Stimulated activated CD4-positive, alpha-beta T cell treated with anti-CD3 and anti-CD28 coated beads, Interleukin-1b, Interleukin-23, amount 100 ng/mL, for 24 hours (primary cell): ENCODE measurements at places on chromosomes 12 and 14.
A peak's percentile ranks its signal among the peaks of the same experiment; 100 is the strongest.

DNA sequence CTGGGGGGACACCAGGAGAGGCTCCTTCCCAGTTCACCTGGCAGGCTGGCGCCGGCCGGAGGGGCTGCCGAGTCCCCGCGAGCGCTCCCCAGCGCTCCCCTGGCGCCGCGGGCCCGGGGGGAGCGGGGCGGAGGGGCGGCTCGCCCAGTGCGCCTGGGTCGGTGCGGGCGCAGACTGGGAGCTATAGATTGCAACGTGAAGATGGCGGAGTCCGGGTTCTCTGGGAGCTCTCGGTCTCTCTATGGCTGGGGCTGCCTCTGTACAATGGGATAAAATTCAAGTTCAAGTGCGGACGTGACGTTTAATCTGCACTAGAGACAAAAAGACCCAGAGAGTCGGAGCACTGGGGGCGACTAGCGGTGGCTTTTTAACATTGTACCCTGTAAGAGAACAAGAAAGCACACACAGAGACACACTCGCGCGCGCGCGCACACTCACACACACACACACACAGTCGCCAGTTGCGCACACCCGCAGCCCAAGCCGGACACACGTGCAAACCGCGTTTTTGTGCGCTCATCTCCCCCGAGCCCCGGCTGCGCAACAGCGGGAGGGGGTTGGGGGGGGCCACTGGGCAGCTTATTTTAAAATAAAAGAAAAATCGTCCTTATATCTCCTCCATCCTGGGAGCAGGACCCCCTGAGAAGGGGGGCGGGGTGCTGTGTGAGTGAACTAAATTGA, at the start of gene BCL11B:
BCL11B (minus strand) TSS at position 247 of the 681 bp plus-strand sequence. CDS start 979 bp downstream, outside the sequence.
- peak; percentile 84 for DNase-seq

DNA sequence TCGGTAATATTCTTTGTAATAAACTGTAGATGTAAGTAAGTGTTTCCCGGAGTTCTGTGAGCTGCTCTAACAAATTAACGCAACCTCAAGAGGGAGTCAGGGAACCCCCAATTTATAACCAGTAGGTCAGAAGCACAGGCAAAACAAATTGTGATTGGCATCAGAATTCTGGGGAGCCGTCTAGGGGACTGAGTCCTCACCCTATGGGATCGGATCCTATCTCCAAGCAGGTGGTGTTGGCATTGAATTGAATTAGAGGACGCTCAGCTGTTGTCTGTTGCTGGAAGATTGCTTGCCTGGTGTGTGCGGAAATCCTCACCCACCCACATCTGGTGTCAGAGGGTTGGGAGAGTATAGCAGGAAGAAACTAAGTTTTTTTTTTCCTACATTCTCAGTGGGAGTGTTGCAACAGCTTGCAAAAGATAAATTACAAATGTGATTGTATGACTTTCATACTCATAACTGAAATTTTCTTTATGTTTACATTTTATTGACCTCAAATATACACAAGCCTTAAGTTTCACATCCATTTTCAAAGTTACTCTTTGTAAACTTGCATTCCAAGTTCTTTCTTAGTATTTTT, 5.5 kb downstream of the TMEM52B start:
- no peak for DNase-seq

DNA sequence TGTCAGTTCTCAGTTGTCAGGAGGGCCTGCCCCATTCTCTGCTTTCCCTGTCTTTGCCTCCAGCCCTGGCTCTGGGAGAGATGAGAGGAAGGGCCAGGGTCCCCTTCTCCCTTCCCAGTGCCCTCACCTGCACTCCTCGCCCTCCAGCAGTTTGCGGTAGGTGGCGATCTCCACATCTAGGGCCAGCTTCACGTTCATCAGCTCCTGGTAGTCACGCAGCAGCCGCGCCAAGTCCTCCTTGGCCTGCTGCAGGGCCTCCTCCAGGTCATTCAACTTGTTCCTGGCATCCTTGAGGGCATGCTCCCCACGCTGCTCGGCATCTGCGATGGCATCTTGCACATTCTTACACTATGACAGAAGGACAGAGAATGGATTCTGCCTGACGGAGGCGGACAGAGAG, 5.4 kb downstream of the KRT2 start:
- no peak for DNase-seq

DNA sequence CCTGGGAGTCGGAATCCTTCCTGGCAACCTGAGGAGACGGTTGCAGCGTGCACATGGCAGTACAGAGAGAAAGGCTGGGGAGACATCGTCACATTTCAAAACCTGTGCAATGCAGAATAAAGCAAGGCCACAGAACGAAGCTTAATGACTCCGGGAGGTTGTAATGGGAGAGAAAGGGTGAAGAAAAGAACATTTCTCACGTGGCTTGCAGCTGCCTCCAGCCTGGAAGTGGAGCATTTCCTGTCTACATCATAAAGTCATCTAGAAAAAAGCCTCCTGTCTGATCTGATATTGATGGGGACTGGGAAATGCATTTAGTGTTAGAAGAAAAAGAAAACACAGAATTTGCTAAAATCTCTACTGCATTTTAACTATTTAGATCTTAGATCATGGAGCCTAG, 209.3 kb downstream of the TMEM132C start:
- no peak for DNase-seq

- DNase-seq = no peak
These were observed 167.5 kb downstream of the PPM1H start for GRCh38 chr12:62767496-62767895.

- no peak for DNase-seq
These were observed 125.7 kb upstream of the BTG1 start for GRCh38 chr12:92271341-92271740.

- no peak for DNase-seq
These were observed 1.4 kb downstream of the CHPT1 start for GRCh38 chr12:101698800-101699347.

GRCh38 chr12:27343255-27344000, 10.8 kb downstream of the BMAL2 start:
- no peak for DNase-seq

DNA sequence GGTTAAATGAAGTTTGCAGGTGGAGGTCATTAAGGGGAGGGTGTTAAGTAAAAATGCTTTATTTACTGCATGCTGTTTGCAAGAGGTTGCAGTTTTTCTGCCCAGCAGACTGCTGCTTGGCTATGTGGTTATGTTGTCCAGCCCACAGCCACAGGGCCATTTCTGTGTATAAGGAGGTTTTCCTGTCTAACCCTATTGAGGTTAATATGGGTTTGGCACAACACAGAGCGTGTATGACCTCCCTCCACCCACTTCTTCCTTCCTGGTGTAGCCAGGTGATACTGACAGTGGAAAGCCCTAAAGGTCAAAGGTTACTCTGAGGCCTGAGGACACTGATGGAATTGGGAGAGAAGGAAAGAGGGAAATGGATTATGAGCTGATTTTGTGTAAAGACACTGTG, 253.7 kb upstream of the PWP1 start:
- DNase-seq = no peak

- no peak for DNase-seq
These were observed 104.0 kb downstream of the GPR135 start for GRCh38 chr14:59360923-59361794.

DNA sequence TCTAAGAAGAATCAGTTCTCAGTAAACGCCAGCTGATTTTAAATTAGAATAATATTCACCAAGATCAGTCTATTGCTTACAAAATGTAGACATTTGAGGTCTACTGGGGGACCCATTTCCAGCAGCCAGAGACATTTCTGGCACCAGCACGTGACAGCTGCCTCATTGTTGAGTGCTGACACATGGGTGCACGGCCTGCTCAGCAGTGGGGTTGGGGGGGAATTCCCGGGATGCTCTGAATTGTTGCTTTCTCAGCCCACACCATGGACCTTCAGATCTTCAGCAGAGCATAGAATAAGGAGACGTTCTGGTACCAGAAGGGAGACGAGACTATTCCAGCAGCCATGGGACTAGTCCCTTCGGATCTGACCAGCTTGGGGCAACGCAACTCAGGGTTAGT, 18.3 kb downstream of the PLEKHG7 start:
- no peak for DNase-seq

GRCh38 chr12:67202011-67202677, 67.0 kb upstream of the CAND1 start:
- no peak for DNase-seq

DNA sequence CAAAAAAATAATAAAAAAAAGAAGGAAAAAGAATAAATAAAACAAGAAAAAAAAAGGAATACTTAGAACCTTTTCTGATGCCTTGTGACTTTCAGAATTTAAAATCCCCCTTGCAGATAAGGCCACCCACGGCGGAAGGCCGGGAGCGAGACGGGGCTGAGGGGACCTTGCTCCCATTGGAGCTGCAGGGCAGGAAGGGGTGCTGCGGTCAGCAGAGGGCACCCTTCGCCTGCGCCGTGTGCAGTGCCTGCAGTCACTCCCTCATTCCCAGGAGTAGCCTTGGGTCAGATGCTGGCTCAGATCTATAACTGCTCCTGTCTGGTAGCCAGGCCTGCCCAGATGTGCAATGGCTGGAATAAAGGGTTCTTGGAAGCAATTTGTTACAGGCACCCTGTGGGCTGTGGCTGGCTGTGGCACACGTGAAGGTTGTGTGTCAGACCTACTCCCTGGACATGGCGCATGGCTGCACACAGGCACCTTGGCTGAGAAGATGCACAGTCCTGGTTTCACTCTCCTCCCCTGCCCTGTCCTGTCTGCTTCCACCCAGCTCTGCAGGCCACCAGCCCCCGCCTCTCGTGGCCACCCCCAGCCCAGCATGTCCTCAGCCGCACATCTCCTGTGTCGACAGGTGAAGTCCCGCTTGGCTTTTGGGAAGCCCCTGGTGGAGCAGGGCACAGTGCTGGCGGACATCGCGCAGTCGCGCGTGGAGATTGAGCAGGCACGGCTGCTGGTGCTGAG, 13.4 kb upstream of the ALDH2 start:
- DNase-seq = no peak

GRCh38 chr12:20360407-20360806, 7.9 kb upstream of the PDE3A start:
- DNase-seq = no peak

DNA sequence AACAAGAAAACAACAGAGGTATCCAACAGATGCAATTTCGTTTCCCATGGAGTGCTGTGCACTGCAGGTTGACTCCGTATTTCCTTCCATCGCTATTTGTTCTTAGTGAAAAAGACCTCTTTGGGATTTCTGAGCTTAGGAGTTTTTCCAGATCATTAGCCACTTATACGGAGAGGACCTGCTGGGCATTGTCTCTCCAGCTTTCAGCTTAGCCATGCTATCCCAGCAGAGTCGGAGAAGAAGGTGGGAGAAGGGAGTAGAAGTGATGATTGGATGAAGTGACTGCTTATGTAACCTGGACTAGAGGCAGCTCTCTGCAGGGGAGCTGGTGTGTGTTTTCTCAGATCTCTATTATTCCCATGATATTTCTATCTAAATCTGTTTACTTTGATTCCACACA, 737.7 kb downstream of the DIO2 start:
- no peak for DNase-seq
